ENCODE measurements at places on chromosomes 1 and 21.
A peak's percentile ranks its signal among the peaks of the same experiment; 100 is the strongest.

DNA sequence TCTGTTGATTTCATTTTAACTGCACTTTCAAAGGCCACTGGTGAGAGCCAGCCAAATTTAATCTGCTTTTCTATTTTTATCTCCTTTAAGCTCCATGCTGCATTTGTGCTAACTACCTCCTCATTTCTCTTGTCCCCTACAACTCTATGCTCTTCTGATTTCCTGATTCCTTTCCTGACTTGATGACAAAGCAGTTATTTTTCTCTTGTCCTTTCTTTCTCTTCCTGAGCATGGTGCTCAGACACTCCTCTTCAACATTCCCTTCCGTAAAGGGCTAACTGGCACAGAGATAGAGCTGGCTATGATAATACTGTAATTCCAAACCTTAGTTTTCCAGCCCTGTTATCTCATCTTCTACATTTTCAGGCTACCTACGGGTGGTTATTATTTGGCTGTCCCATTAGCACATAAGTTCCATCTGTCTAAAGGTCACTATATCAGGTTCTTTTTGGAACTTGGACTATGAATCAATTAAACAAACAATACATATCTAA is 6.8 kb upstream of the BCAS2 start:
- DNase-seq, result no peak

- DNase-seq, result no peak
These were observed 277.6 kb downstream of the PTBP2 start for GRCh38 chr1:96999191-96999590.

DNA sequence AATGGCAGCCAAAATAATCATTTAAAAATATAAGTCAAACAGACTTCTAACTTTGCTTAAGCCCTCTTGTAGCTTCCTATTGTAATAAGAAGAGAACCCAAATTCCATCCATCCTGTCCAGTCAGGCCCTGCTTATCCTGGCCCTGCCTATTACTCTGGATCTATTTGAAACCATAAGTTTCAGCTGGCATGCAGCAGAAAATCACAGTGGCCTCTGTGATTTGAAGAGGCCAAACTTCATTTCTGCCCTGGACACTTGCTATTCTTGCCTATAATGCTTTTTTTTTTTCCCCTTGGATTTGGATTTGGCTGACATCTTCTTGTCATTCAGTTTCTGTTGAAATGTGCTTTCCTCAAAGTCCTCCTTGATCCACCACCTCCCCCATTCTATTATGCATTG is 642.8 kb downstream of the USP25 start:
- DNase-seq, result peak; percentile 7

- DNase-seq, result peak; percentile 14
These were observed 109.7 kb upstream of the HP1BP3 start for GRCh38 chr1:20896826-20897225.

DNA sequence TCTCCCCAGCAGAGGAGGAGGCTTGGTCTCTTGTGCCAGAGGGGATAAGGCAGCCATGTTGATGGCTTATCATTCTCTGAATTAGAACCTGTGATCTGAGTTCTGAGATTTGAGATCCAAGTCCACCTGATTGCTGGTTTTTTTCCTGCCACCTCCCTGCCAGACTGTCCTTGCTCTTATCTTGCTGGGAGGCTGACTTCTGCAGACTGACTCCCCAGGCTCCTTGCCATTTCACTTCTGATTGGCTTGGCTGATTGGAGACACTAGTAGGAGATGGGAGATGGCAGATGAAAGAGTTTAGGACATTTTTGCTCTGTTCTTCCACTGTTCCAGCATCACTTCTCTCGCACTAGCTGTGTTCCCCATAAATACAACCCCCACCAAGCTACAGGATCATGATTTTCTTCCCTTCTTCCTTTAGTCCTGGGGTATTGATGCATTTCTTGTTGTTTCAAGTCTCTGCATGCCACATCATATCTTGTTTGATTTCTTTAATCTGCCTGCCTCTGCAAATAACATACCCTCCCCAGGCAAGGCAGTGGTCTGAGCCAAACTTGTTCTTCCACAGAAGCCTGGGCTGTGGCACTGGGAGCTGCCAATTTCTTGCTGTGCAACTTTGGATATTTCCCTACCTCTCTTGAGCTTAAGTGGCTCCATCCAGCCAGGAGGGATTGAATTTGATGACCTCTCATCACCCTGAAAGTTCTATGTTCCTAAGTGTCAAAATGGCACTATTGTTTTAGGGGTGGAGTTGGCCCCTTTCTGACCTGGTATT is 963 bp upstream of the CYP4B1 start:
- DNase-seq, result no peak

- DNase-seq, result no peak
These were observed 933 bp downstream of the C1orf35 start for GRCh38 chr1:228101994-228102790.

GRCh38 chr1:30881319-30882181 is 27.0 kb downstream of the SDC3 start:
- DNase-seq, result no peak

- DNase-seq, result no peak
These were observed 8.0 kb downstream of the RUNX3 start for GRCh38 chr1:24921938-24922662.

DNA sequence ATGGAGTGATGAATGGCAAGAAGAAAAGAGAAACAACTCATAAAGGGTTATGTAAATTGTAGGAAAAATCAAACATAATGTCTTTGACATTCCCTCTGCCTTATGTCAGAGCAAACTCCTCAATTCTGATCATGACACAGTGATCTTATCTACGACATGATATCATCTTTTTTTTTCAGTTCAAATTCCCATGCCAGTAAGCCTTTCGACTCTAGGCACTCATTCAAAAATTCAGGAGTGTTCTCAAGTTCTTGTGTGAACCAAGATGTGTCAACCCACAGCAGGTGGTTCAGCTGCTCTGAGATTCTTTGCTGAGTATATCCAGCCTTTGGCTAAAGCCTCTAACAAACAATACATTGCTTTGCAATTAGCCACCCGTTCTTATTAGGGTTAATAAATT is 97.1 kb upstream of the ESRRG start:
- DNase-seq, result no peak

- no peak for DNase-seq
These were observed 57.5 kb upstream of the PLPPR5 start for GRCh38 chr1:99062192-99062591.

DNA sequence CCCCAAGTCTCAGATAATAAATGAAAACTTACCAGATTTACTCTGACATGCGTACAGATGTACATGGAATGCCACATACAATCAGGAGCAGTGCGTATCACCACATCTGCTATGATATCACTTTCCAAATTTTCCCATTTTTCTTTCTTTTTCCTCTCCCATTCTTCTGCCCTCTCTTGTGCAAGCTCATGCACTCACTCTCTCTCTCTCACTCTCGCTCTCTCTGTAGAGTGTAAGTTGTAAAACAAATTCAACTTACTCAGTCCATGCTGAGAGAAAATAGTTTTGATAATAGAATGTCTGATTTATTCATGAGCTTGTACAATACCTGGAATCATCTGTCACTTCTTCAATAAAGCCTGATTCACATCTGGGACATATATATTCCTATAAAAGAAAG is 35.3 kb downstream of the RNF115 start:
- DNase-seq, result no peak

GRCh38 chr1:17688217-17688810 is 66.8 kb upstream of the ACTL8 start:
- no peak for DNase-seq

GRCh38 chr1:51543858-51544257 is 24.8 kb upstream of the EPS15 start:
- DNase-seq, result no peak

DNA sequence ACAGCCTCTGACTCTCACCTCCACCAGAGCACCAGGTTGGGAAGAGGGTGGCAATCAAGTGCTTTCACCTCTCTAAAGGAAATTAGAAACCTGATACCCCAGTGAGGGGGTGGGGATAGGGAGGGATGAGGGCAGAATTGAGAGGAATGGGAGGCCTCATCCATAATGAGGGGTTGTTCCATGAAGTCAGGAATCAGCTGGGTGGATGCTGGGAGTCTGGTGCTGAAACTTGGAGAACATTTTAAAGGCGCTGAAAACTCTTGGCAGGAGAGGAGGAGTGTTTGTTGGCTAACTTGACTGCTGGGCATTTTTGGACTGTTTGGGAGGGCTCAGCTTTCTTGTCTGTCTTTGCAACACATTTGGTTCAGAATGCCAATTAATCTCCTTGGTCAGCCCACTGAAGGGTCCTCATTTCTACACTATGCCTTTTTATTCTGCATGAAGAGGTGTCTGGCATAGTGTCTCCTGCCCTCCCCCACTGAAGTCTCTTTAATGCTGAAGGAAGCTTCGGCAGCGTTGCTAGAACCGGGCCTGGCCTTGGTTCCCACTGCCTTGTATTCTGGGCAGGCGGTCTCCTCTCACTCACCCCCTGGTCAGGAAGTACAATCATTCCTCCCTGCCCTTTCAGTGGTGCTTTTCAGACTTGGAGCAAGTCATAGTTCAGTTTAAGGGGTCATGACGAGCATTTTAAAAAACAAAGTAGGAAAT is 2.2 kb downstream of the PHGDH start:
- DNase-seq, result no peak

DNA sequence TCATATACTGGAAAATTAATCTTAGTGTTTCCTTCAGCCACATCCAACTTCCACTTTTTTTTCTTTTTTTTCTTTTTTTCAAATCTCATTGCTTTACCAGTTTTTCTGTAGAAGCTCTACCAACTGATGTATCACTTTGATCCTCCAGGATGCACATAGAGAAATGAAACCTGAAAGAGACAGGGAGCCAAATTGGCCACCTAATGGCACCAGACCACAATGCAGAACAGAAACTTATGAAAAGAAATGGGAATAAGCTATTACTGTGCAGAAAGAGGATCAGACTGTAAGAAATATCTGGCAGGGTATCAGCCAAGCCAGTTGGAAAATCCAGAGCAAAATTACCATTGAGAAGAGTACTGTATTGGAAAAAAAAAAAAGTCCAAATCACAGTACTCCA is 1514.2 kb downstream of the MRPL39 start:
- no peak for DNase-seq

DNA sequence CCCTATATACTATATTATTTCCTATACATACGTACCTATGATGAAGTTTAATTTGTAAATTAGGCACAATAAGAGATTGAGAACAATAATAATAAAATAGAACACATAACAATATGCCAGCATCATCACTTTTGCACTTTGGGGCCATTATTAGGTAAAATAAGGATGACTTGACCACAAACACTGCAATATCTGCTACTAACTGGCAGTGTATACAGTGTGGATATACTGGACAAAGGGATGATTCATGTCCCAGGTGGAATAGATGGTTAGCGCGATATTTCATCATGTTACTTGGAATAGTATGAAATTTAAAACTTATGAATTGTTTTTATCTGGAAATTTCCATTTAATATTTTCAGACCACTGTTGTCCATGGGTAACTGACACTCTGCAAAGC is 35.4 kb upstream of the TXLNA start:
- DNase-seq, result no peak

DNA sequence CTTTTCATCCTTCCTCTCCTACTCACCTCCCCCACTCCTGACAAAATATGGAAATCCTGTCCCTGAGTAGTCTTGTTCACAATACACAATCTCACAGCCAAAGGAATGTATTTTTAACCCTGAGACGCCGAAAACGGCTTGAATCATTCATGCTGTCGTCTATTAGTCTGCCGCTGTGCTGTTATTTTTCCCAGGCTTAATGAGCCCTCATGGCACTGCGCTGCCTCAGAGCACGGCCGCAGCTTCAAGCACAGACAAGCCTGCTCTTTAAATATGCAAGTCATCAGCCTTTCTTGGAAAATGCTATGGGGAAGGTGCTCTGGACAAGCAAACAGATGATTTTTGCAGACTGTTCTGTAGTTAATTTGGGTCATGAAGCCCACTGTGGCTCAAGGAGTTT is 302.7 kb downstream of the DISC1 start:
- DNase-seq, result peak; percentile 72

GRCh38 chr1:184650177-184650866 is 104.3 kb downstream of the EDEM3 start:
- DNase-seq, result no peak

DNA sequence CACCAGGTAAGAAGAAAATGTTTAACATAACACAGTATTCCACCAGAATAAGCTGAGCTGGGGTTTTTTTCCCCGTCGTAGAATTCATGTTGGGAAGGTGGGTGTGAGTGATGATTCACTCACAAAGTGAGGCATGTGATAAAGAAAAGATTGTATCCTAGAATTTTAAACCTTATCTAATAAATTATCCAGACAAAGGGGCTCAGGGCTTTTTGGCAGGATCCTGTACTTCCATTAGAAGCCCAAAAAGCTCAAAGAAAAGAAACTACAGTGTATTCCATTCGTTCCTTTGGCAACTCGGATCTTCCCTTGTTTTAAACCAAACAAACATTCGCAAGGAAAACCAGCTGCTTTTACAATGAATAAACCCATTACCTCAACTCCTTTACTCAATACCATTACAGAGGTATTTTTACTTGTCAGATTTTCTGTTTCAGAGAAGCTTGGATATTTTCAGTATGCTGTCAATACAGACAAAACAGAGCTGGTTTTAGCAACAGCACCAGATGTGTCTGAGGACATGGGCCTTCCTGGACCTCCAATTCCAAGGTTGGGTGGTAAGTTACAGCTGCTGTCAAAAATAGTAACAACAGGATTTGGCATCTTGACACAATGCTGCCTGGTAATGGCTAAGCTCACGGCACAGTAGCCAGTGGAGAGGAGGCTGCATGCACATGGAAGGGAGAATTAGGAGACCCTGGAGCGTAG is 159.9 kb upstream of the RUNX1 start:
- DNase-seq, result no peak

- DNase-seq, result peak; percentile 53
These were observed 135.0 kb downstream of the PTPN14 start for GRCh38 chr1:214416417-214416816.

GRCh38 chr1:84776639-84777038 is 86.4 kb upstream of the SSX2IP start:
- peak; percentile 37 for DNase-seq

DNA sequence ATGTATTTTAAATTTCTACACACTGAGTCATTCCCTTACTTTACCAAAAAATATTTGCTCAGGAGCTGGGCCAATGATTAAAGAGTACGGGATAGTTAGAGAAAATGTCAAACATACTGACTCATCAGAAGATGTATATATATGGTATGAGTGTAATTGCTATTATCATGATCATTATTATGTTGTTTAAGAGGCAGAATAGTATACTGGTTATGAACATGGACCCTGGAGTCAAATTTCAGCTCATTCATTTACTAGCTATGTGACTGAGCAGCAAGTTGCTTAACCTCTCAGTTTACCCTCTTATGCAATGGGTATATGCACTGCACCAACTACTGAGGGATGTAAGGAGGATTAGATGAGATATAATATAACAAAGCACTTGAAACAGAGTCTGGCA is 41.2 kb upstream of the USH2A start:
- DNase-seq, result peak; percentile 81

GRCh38 chr1:106957795-106958194 is 98.7 kb upstream of the PRMT6 start:
- DNase-seq, result no peak

- DNase-seq, result peak; percentile 15
These were observed 117.1 kb downstream of the FOXD2 start for GRCh38 chr1:47554901-47555300.

- no peak for DNase-seq
These were observed 722.3 kb downstream of the PLA2G4A start for GRCh38 chr1:187551061-187551460.

Data from foreskin fibroblast (primary cell).